T-cell (primary cell): ENCODE measurements at places on chromosomes 12 and 14. TPM values are rescaled to one million over a fixed set of nuclear protein-coding genes. Genes with fewer than 3 reads are reported as not detected.

Gene PCNX4
- 47.4 TPM for total RNA-seq

Gene GLIPR1L1
- not detected for total RNA-seq

Gene TAS2R8
- not detected for total RNA-seq

Gene CD4
- 160 TPM for total RNA-seq

Gene ZNF605
- 12.2 TPM for total RNA-seq

Gene GPR68
- total RNA-seq: 15.0 TPM

Gene TMEM119
- 3.9 TPM for total RNA-seq

Gene LRP1-AS
- total RNA-seq: not detected

Gene IL31
- not detected for total RNA-seq

Gene KHNYN
- total RNA-seq: 126 TPM

Gene ADCY4
- total RNA-seq: 8.0 TPM

Gene NELL2
- 169 TPM for total RNA-seq

Gene APOF
- not detected for total RNA-seq

Gene EFS
- total RNA-seq: not detected

Gene GLIPR1
- 53.5 TPM for total RNA-seq

Gene PTPN11
- 55.5 TPM for total RNA-seq

Gene GALNT9
- total RNA-seq: not detected

Gene KLRF1
- total RNA-seq: 0.35 TPM

Gene GSKIP
- total RNA-seq: 15.0 TPM

Gene TCL1A
- total RNA-seq: 2.6 TPM

Gene CCDC38
- total RNA-seq: 0.49 TPM

Gene SCNN1A
- 3.4 TPM for total RNA-seq

Gene CLEC2A
- total RNA-seq: not detected

Gene DNAJC22
- not detected for total RNA-seq

Gene NYNRIN
- total RNA-seq: 0.95 TPM
